ENCODE measurements at places on chromosomes 7 and 10.
A peak's percentile ranks its signal among the peaks of the same experiment; 100 is the strongest.

GRCh38 chr10:125260260-125260659, 99.9 kb upstream of the CTBP2 start:
- no peak for DNase-seq

GRCh38 chr10:117721873-117722272, 179.3 kb downstream of the EMX2 start:
- no peak for DNase-seq

DNA sequence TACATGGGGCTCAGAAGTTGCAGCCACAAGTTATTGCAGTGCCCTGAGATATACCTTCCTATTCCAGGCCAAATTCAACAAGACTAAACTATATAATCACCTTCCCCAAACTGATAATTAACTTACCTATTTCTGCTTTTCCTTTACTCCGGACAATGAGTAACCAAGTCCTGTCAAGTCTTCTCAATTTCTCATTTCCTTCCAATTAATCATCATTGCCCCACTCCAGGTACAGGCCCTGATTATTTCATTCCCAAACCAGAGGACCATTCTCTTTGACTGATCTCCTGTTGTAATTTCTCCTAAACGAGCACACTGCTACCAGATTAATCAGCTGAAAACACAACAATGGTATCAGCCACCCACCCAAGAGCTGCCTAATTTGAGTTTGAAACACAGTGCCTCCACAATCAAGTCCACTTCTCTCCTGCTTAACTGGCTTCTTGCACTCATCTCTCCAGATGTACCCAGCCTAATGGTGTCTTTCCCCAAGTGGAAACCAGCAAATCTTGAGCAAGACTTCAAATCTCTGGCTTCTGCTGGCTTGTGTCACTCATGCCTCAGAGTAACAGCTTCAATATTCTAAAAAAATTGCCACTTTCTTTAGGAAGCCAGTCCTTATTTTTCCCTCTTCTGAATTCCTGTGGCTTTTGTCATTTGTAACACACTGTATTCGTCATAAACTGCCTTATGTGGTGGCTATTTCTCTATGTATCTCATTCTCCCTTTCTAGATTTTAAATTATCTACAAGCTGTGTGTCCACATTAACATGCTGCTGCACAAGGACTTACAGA, 89.1 kb downstream of the CDK6 start:
- no peak for DNase-seq

- no peak for DNase-seq
These were observed 266.8 kb downstream of the SORCS1 start for GRCh38 chr10:106897719-106898118.

GRCh38 chr7:129169171-129169671, 19.2 kb upstream of the SMO start:
- no peak for DNase-seq

DNA sequence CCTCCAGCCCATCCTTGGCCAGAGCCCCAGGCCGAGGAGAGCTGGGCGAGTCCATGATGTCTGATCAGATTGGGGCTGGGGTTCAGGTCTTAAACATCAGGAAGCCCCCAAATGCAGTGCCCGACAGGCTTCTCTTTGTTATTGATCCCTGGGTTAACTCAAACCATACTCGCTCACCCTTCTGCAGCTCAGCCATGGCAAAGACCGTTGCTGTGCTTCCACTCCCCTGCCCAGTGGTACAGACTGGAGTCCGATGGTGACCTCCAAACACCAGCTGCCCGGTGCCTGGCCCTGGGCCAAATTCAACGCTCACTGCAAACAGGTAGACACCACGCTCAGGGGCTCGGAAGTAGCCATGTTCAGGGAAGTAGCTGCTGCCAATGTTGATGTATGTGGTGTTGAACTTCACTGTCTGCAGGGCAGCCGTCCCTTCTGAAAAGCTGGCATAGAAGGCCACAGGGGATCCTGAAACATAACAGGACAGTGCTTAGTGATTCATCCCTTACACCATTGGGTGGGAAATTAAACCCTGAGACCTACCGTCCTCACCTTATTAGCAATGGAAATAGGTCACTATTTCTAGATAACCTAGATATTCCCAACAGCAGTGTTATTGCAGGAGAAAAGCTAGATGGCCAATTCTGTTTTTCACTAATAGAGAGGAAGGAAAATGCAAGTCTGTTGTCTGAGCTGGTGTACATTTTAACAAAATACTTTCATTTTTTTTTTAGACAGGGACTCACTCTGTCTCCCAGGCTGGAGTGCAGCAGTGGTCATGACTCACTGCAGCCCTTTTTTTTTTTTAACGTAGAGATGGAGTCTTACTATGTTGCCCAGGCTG, 20.5 kb downstream of the MMRN2 start:
- no peak for DNase-seq

DNA sequence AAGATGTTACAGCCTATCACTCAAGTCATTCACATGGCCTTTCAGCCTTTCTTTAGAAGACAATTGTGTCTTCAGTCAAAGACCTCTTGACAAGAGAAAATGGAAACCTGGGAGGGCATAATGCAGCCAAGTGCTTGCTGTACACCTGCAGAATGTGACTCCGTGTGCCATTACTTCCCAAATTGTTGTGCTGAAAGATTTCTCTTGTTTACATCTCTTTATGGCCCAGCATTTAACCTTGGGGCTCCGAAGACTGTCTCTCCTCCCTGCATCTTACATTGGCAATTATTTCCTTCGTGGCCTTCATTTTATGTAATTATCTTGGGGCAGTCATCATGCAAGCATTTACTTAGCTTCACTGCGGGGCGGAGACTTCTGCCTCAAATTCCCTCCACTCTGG, 287.0 kb downstream of the TCF7L2 start:
- DNase-seq, result no peak

DNA sequence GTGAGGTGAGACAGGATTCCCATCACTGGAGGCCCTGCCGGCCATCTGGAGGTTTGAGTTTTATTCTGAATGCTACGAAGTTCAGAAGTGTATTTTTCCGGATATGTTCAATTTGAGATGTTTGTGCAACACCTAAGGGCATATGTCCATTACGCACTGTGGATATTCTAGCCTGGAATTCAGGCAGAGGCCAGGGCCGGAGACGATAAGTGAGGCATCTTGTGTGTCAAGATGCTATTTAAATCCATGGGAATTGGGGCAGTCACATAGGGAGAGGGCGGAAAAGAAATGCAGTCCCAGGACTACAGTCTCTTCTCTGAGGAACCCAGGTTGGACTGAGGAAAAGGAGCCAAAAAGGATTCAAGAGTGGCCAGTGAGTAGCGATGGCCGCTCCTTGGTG, 1.9 kb upstream of the SUV39H2 start:
- no peak for DNase-seq

- no peak for DNase-seq
These were observed 159.2 kb downstream of the PAXIP1 start for GRCh38 chr7:154843670-154844237.

- no peak for DNase-seq
These were observed 147.1 kb upstream of the LYZL1 start for GRCh38 chr10:29141761-29142160.

DNA sequence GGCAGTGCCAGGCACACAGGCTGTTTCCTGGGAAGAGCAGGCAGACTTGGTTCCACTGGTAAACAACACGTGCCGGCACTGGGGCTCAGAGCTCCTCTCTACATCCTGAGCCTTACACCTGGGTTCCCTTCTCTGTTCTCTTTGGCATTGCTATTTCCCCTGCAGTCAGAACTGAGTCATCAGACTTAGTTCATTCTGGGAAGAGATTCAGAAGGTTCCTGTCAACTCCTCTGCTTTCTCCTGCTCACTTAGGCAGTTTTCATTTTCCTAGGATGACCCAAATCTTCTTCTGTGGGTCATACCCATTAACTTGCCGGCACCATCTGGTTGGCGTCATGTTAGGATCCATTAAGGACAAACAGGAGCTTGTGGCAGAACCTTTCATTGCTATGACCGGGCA, 33.4 kb upstream of the LRRC18 start:
- DNase-seq, result no peak

DNA sequence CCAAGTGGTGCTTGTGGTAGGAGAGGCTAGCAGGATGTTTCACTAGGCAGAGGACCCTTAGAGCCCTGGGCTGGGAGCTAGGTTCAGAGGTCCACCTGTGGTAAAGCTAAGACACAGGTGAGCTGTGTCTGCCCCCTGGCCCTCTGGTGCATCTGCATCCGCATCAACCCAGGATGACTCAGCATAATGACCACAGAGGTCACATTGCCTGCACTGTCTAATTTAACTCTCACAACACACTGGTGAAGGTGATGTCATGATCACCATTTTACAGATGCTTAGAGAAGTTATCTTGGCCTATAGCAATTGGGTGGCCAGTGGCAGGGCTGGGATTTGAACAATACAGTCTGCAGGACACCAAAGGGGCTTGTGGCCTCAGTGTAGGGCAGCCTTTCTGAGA, 33.1 kb downstream of the HABP2 start:
- DNase-seq, result no peak

GRCh38 chr10:387909-388660, 252.8 kb downstream of the ZMYND11 start:
- DNase-seq, result no peak

- no peak for DNase-seq
These were observed 88.0 kb upstream of the ELMO1 start for GRCh38 chr7:37536706-37537105.

- DNase-seq, result no peak
These were observed 127.5 kb downstream of the DNAJB6 start for GRCh38 chr7:157464111-157464970.

- DNase-seq, result no peak
These were observed 69.9 kb downstream of the APBB1IP start for GRCh38 chr10:26508016-26508415.

- no peak for DNase-seq
These were observed 36.9 kb downstream of the MET start for GRCh38 chr7:116708861-116709260.

- DNase-seq, result no peak
These were observed 265.9 kb upstream of the MKLN1 start for GRCh38 chr7:131061818-131062217.

GRCh38 chr7:2873686-2874551, 29.8 kb upstream of the GNA12 start:
- DNase-seq, result peak; percentile 79

GRCh38 chr7:87424075-87424474, 51.4 kb downstream of the ABCB4 start:
- no peak for DNase-seq

GRCh38 chr7:105014693-105015389, 836 bp downstream of the KMT2E start:
- no peak for DNase-seq

DNA sequence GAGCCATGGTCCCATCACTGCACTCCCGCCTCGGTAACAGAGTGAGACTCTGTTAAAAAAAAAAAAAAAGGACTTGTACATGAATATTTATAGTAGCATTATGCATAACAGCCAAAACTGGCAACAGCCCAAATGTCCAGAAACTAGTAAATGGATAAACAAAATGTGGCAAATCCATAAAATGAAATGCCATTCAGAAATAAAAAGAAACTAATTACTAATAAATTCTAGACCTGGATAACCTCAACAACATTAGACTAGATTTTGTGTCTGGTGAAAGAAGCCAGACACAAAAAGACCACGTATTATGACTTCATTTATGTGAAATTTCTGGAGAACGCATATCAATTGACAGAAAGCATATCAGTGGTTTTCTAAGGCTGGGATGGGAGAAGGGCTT, 74.5 kb downstream of the HPSE2 start:
- no peak for DNase-seq

GRCh38 chr10:89369156-89370105, 8.4 kb upstream of the IFIT1B start:
- no peak for DNase-seq

DNA sequence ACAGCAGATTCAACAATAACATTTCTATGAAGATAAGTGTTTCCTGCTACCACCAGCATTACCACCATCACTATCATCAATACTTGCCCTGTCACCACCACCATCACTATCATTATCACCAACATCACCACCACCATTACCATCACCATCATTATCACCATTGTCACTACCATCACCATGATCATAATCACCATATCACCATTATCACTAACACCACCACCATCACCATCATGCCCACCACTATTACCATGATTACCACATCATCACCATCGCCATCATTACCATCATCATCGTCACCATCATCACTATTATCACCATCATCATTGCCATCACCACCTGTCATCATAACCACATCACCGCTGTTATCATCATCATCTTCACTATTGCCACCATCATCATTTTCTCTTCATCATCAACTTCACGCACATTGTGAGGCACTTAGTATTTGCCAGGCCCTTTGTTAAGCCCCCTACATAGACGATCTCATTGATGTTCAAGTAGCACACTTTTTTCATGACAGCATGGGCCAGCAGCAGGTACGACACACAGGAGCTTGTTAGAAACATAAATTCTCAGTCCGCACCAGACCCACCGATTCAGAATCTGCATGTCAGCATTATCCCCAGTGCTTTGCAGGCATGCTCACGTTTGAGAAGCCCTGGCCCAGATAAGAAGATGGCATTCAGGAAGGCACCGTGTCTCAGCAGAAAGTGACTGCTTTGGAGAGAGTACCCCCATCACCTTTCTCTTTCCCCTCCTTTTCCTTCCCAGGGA, 161.1 kb downstream of the ADAM12 start:
- no peak for DNase-seq

- no peak for DNase-seq
These were observed 44.9 kb downstream of the ANXA8 start for GRCh38 chr10:47438857-47439474.

GRCh38 chr10:131928248-131929095, 27.7 kb downstream of the PPP2R2D start:
- no peak for DNase-seq

- no peak for DNase-seq
These were observed 50.4 kb upstream of the NFE2L3 start for GRCh38 chr7:26101361-26102151.

DNA sequence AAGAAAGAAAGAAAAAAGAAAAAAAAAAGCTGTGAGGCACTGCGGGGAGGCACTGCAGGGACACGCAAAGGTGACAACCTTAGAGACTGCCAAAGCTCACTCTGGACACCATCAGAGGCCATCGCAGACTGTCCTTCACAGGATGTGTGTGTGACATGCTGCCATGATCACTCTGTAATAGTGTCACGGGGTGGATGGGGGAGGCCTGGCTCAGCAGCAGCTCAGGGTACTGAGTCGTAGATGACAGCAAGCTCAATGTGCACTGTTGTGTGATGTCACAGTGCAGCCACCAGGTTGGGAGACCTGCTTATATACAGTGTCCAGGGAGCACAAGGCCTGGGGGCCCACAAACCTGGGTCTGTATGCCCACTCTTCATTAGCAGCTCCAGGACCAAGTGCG, 83.3 kb downstream of the SLIT1 start:
- DNase-seq, result no peak

DNA sequence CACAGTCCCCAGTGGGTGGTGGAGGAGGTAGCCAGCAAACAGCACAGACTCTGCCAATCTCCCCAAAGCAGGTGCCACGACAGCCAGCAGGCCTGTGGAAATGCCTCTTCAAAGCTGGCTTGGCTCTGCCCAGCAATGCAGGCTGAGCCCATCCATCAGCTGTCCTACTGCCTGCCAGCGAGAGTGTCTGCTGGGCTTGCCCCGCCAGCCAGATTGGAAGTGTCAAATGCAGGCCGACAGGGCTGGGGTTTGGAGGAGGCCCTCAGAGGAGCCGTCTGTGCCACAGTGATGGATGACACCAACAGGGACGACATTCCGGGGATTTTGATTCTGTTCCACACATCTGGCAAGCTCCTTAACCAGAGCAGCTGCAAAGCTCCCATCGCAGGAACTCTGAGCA, 16.7 kb downstream of the HABP2 start:
- no peak for DNase-seq

- DNase-seq, result no peak
These were observed 61.2 kb upstream of the ARHGAP21 start for GRCh38 chr10:24784923-24785322.

Data from fibroblast of skin of left biceps (primary cell).